ENCODE measurements at places on chromosomes 7 and 10.

DNA sequence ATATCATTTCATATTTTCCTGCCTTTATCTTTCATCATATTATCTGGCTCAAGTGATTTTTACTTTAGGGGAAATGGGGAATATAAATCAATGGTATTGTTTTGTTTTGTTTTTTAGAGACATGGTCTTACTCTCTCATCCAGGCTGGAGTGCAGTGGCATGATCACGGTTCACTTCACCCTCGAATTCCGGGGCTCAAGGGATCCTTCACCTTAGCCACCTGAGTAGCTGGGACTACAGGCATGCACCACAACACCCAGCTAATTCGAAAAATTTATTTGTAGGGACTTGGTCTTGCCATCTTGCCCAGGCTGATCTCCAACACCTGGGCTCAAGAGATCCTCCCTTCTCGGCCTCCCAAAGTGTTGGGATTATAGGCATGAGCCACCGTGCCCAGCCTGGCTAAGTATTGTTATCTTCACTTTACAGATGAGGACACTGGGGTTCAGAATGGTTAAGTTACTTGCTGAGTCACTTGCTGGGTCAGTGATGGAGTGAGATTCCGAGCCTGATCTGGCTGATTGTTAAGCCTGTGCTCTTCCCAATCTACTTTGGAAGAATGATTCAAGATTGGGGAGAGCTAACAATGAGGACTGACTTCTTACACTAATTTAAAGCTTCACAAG lies 3.7 kb upstream of the SLC16A9 start:
- DNase-seq, result no peak

DNA sequence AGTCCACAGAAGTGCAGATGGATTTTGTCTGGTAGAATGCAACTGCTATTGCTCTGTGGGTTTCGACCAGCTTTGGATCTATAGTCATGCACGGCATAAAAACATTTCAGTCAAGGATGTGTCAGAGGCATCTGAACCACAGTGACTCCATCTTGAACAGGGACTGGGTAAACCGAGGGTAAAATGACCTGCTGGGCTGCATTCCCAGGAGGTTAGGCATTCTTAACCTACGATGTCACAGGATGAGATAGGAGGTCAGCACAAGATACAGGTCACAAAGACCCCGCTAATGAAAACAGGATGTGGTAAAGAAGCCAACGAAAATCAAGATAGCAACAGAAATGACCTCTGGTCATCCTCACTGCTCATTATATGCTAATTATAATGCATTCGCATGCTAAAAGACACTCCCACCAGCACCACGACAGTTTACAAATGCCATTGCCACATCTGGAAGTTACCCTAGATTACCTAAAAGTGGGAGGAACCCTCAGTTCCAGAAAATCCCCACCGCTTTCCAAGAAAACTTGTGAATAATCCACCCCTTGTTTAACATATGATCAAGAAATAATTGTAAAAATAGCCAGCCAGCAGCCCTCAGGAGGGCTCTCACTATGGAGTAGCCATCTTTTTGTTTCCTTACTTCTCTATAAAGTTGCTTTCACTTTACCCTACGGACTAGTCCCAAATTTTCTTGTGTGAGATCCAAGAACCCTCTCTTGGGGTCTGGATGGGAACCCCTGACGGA lies 50.7 kb upstream of the CPXM2 start:
- no peak for DNase-seq

GRCh38 chr7:135853499-135853898 lies 104.9 kb upstream of the FAM180A start:
- no peak for DNase-seq

DNA sequence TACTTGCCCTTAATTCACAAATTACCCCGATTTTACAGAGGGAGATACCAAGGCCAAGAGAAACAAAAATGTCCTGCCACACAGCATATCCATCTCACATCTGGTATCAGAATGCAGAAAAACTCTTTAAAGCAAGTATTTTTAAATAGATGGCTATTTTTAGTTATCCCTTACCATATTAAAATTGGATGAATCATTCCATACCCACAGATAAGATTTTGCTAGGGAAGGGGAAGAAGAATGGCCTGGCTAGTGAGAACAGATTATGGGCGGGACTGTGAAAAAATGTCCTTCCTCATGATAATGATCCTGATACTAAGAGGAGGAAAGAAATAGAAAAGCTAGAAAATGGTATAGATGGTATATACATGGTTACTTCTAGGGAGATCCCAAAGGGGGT lies 80.6 kb upstream of the GATAD1 start:
- DNase-seq, result no peak

DNA sequence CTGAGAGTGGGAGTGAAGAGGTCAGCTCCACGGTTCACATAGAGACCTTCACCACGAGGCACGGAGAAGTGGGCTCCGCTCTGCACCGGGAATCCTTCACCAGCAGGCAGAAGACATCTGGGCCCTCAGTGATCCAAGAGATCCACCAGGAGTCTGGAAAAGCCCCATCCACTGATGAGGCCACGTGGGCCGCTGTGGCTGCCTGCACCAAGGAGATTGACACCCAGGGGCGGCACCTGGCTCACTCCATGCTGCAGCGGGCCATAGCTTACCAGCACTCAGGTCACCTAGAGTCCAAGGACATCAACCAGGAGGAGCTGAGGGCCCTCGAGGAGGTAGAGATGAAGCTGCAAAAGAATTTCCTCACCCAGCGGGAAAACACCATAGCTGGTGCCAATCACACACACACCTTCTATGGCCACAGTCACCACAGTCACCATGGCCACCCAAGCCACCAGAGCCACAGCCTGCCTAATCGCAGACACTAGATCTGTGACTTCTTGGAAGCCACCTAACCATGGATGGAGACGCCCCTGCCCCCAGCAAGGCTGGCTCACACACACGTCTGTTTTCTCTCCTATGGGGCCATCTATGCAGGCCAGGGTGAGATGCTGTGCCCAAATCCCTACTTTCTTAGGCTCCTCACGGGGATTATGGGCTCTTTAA lies 694 bp downstream of the C10orf62 start:
- no peak for DNase-seq

GRCh38 chr10:69742356-69742695 lies 59.4 kb upstream of the COL13A1 start:
- DNase-seq, result no peak
